HuH-7.5 (cell line): ENCODE measurements at places on chromosomes 16 and 17.

- no peak for DNase-seq
Observed at GRCh38 chr16:67000384-67001351, 12.3 kb downstream of the CES4A start.

DNA sequence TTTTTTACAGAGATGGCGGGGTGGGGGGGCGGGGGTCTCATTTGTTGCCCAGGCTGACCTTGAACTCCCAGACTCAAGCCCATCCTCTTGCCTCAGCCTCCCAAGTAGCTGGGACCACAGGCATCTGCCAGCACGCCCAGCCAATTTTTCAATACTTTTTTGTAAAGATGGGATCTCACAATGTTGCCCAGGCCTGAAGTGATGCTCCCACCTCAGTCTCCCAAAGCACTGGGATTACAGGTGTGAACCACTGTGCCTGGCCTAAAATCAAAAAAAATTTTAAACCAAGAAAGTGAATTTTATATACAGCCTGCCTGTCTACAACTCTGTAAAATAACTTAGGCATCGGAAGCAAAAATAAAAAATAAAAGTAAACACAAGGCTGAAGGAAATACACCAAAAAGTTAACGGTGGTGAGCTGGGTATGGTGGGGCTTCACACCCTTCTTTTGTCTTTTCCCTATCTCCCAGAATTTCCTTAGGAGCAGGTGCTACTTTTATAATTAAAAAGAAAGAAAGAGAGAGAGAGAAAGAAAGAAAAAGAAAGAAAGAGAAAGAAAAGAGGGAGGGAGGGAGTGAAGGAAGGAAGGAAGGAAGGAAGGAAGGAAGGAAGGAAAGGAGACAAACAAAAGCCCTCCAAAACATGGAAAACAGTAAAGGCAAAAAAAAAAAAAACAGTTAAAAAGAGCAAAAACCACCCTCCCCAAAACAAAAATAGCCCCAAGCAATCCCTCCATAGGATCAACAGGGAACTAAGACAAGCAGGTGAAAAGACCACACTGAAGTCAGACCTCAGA, 51.4 kb downstream of the TBC1D16 start:
- DNase-seq = no peak

DNA sequence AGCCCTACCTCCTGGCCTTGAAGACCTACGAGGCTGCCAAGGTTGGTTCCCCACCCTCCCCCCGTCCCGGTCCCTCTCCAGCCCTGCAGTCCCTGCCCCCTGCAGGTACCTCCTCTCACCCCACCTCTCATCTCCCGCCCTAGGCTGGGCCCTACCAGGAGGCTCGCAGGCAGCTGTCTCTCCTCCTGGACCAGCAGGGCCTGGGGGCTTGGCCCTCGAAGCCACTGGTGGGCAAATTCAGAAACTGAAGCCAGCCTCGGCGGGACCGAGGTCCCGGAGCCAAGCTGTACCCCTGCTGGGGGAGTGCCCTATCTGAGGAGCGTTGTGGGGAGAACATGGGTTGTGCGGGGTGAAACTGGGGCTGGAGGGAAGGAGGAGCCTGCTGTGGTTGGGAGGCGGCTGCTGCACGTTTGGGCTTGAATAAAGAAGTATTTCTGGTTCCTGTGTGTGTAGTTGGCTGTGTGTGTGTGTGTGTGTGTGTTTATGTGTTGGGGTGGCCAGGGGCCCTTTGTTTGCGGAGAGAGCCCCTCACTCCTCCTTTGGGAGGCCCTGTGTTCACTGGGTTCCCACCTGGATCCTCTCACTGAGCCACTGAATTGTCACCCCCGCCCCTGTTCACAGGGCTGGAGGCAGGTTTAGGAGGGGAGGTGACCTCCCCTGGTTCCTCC, 5.9 kb downstream of the ADAD2 start:
- DNase-seq = no peak

DNA sequence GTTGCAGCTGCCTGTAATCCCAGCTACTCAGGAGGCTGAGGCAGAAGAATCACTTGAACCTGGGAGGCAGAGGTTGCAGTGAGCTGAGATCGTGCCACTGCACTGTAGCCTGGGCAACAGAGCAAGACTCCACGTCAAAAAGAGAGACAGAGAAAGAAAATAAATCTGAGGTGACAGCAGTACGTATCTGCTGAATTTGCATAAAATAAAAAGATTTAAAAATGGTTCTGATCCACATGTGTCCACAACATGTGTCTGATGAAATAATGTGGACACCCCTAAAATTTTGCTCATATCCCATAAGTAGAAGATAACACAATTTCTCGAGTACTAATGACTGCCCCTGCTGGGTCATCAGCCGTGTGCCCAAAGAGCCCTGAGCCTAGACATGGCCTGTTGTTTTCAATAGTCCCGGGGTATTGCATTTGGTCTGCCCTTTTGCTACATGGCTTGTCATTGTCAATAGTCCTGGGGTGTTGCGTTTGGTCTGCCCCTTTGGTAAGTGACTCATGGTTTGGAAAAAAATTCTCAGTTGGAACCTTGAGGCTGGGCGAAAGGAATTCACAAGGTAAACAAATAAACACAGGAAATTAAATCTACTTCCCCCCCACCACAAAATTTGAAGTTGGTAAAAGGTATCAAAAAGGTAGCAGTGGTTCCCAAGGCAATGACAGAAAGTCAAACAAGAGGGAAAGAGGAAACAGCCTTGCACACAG, 434.6 kb upstream of the MAF start:
- DNase-seq = no peak

DNA sequence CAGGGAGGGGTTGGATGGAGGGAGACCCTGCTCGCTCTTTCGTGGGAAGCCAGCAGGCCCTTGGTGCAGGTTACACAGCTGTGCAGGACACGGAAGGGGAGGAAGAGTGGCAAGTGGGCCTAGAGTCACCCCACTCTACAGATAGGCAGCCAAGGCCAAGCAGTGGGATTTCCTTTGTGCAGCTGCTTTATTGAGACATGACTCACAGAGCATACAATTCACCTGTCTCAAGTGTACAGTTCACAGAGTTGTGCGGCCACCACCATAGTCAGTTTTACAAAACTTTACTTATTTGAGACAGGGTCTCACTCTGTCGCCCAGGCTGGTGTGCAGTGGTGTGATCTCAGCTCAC, 91.2 kb upstream of the CIBAR2 start:
- DNase-seq = no peak

- DNase-seq = no peak
Observed at GRCh38 chr17:27209316-27209715, 84.6 kb upstream of the WSB1 start.

GRCh38 chr16:25606069-25606468, 85.7 kb upstream of the HS3ST4 start:
- no peak for DNase-seq

DNA sequence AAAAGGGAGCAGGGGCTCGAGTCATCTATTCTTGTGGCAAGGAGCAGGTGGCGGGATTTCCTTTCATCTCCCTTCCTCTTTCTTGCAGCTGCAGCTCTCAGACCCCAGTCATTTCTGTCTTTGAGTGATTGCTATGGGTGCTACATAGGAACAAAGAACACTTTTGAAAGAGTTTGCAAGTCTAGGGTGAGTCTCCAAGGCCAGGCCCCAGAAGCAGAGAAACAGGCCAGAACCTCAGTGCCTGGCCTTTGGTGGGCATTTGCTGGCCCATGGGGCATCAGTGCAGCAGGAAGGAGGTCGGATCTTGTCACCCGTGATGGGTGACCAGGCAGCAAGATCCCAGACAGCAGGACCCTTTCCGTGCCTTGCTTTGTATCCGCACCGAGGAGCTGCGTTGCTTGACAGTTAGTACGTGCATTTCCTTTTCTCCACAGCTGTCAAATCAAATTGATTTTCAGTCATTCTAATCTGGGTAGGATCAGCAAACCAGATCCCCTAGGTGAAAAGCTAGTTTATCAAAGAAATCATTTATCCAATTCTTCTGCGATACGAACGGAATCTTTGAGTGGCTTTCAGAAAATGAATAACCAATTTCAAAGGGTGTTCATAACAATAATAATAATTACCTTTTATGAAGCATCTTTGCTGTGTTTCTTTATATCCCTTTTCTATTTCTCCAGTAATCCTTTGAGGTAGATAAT, 244.6 kb upstream of the MAF start:
- no peak for DNase-seq

- DNase-seq = no peak
Observed at GRCh38 chr17:48283411-48283810, 146.6 kb downstream of the SKAP1 start.

DNA sequence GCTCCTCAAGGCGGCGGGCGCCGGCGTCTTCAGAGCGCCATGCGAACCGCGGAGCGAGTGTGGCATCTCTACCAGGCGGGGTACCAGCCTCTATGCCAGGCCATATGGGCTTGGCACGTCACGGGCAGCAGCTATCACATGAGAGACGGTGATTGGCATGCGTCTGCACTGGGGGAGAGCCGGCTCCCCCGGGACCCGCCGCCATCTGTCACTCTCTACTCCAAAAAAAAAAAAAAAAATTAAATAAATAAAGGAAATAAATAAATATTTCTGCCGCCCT, at the start of gene NEUROD2:
TSS of gene NEUROD2 (minus strand) at position 70 of the 280 bp plus-strand sequence. CDS start 1,321 bp downstream, outside the sequence.
- no peak for DNase-seq

GRCh38 chr17:79393358-79394052, 217.3 kb downstream of the RBFOX3 start:
- peak; percentile 85 for DNase-seq

DNA sequence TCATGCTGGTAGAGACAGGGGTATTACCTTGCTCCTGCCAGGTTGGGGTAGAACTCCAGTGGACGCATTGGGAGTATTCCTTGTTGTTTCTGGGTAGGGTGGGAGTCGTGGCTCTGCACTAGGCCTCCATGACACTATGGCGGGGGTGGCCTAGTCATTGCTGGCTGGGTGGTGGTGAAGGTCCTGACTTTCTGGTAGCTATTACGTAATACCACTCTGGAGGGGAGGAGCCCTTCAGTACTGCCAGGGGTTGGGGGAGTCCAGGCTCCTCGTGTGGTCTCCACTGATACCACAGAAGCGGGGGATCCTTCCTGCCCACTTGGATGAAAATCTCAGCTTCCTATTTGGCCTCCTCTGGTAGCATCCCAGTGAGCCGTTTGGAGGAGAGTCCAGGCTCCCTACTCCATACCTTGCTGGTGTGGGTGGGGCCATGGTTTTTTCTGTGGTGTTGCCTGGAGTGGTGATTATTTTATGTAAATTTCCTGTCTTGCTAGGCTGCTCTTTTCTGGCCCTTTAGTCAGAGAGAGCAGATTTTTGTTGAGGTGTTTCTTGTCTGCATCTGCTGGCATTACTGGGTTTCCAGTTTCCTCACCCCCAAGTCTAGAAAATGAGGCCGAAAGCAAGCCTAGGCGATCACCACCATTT, 65.8 kb upstream of the GNG13 start:
- no peak for DNase-seq

DNA sequence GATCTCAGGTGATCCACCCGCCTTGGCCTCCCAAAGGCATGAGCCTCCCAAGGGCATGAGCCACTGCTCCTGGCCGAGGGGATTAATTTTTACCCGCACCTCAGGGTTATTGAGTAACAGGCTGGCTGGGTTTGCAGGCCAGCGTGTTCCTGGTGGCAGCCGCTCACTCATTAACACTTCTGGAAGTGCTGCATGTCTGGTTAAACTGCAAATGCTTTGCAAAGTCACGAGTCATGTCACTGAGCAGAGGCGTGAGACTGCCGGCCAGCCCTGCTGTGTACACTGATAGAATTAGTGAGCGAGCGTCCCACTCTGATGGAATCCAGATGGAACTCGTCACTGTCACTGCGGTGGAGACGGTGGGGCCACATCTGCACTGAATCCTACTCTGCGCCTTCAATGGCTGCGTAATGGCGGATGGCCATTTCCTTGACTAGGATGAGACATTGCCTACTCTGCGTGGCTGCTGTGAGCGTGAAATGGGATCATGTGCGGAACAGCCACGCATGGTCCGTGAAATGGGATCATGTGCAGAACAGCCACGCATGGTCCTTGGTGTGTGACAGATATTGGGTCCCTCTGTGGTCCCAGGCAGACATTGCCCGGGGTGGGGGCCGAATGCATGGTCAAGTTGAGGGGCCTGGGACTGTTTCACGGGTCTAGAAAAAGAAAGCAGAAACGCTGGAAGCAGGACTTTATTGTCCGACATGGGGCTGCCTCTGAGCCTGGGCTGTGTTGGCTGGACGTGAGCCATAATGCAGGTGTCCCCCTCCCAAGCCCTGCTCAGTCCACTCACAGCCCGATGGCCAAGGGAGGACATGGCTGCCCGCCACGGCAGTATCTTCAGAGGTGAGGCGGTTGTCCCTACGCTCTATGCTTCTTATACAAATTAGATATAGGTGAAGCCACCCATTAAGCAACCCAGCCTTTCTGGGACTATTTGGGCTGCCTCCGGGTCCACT, 740 bp upstream of the SLC5A10 start:
- no peak for DNase-seq

GRCh38 chr17:63832014-63832413, 4.6 kb upstream of the FTSJ3 start:
- no peak for DNase-seq

DNA sequence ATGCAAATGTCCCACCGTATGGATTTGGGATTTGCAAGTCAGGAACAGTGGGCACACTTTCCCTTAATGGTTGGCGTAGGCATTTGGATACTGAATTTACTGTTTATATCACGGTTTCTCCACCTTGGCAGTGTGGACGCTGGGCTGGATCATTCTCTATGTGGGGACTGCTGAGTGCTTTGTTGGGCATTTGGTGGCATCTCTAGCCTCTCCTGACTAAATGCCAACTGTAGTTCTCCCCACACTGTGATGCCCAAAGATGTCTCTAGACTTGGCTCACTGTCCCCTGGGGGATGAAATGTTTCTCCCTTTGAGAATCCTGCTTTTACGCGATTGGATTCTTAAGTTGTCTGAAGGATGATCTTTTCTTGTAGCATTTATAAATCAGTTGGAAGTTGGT, 49.0 kb downstream of the RBFOX1 start:
- DNase-seq = no peak

- DNase-seq = no peak
Observed at GRCh38 chr17:37737971-37738370, 6.9 kb downstream of the HNF1B start.

DNA sequence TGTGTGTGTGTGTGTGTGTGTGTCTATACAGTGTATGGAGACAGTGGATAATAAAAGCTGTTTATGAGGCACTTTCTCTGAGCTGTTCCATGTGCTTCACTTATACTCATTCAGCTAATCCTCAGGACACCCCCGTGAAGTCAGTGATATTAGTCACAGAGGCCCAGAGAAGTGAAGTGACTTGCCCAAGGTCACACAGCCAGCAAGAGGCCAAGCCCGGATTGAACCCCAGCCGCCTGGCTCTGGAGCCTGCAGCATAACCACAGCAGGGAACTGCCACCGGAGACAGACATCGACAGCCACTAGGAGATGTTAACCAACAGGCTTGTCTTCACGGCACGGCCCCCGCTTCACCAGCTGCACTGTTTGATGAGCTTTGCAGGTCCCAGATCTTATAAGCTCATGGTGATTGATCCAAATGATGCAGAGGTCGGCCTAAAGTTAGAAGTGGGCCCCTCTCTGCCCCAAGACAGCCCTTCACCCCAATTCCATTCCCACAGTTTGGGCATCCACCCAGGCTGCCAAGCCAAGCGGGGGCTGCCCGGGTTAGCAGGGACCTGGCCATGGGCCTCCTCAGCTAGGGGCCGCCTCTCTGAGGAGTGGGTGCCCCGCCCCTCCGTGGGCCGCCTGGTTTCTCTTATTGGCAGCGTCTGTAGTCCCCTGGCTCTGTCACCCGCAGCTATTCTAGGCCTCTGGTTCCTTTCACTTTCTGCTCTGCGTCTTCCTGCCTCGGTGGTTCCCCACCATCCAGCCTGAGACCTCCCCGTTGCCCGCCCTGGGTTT, 30.9 kb downstream of the SOCS1 start:
- no peak for DNase-seq

GRCh38 chr17:8382880-8383142, 182 bp downstream of the RPL26 start:
- no peak for DNase-seq
